Hindlimb muscle (tissue), 1 donor: ENCODE measurements at places on chromosomes 5 and 9.

GRCh38 chr5:87340716-87341115, 72.0 kb downstream of the CCNH start:
- no peak for DNase-seq

GRCh38 chr9:90114641-90115425, 510.0 kb downstream of the GADD45G start:
- no peak for DNase-seq

DNA sequence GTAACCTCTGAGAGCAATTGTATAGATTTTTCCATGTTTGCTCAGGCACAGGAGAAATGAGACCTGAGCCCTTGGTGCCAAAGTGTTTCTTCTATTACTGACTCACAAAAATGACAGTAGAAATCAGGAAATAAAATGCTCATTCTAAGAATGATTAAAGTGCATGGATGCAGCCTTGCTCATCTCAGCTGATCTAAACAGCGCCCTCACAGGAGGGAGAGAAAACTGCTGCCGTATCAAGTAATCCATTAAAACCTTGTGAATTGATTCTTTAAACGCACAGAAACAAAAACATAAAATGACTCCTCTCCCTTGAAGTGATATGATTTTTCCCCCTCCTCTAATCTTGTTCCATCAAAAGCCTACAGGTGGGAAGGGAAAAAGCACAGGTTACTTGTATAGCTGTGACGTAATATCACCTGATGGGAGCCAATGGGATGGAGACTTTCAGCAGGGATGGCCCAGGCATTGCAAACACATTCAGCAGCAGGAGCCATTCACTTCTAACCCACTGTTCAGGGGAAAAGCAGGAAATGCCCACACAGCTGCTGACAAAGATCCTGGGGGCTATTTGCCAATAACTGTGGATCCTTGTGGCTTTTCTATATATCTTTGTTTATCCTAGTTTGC, 76.7 kb downstream of the PLCXD3 start:
- no peak for DNase-seq

- DNase-seq = no peak
These were observed 37.1 kb downstream of the GLIS3 start for GRCh38 chr9:4262735-4263141.

GRCh38 chr9:36559036-36559695, 13.5 kb upstream of the MELK start:
- no peak for DNase-seq

DNA sequence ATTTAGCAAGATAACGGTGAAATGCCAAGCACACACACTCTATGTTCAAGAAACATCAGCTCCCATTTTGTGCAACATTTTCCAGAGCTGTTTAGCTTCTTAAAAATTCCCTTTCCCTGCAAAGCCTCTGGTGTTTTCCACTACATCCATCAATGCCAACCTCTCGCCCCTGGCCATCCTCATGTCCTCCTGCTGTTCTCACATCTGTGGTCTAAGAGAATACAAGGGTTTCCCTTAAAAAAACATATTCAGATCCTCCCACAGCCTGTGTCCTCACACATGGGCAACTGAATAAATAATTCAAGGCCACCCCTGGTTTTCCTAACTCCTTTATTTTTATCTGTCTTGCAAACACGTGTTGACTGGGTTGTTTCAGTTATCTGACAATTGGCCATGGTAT, 70.3 kb downstream of the PAPPA start:
- DNase-seq = no peak

DNA sequence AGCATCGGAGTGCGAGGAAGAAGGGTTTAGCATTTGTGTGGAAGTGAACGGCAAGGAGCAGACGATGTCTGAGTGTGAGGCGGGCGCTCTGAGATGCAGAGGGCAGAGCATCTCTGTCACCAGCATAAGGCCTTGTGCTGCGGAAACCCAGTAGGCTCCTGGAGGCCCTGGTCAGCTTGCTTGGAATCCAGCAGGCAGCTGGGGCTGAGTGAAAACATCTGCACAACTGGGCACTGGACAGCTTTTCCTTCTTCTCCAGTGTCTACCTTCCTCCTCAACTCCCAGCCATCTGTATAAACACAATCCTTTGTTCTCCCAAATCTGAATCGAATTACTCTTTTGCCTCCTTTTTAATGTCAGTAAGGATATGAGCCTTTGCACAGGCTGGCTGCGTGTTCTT, 72.1 kb downstream of the C7 start:
- no peak for DNase-seq

DNA sequence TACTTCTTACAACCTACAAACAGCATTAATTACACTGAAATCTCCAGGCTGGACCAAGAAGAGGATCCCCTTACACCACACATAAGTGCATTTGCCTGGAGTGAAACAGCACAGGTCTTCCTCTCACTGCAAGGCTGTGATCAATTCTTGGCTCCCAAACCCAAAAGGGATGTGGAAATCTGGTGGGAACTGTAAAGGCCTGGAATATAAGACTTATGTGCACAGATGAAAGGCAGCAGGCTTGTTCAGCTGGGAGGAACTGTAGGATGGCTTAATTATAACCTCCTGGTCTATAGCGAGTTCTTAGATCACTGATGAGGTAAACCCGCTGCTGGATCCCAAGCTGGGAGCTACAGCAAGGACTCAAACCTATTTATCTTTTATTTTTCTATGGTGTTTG, 182.9 kb upstream of the TNC start:
- DNase-seq = no peak

DNA sequence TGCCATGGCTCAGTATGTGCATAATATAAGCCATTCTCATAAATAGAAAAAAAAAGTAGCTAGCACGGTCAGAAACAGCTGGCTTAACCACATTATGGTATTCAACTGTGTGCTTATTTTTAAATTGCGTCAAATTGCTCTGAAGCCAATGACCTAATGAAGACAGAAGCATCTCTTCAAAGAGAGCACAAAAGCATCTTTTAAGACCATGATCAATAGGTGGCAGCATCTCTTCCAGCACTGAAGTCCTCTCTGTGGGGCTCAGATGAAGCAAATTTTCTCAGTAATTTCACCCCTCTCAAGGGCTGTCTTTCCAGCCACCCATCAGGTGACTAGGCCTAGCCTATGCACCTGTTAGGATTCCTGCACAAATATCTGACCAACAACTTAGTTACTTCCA, 251.4 kb downstream of the GLIS3 start:
- DNase-seq = no peak

- no peak for DNase-seq
These were observed 28.2 kb downstream of the CETN3 start for GRCh38 chr5:90381213-90381929.

GRCh38 chr9:130284690-130285089, 19.1 kb downstream of the HMCN2 start:
- DNase-seq = no peak

- no peak for DNase-seq
These were observed 43.4 kb upstream of the TMC1 start for GRCh38 chr9:72477930-72478518.

DNA sequence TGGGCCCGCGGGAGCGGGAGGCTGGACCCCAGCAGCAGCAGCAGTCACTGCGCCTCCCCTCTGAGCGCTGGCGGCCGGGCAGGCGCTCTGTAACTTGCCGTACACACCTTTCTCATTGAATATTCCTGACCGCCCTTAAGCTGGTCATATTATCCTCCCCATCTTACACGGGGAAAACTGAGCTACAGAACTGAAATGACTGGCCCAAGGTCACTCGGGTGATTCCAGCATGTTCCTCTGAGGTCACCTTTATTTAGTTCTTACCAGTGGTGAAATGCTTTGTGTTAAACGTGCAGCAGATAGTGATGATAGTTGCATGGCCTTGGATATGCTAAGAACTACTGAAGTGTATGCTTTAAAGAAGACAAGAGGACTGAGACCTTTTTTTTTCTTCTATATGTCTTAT, 607 bp downstream of the UQCRQ start:
- no peak for DNase-seq

DNA sequence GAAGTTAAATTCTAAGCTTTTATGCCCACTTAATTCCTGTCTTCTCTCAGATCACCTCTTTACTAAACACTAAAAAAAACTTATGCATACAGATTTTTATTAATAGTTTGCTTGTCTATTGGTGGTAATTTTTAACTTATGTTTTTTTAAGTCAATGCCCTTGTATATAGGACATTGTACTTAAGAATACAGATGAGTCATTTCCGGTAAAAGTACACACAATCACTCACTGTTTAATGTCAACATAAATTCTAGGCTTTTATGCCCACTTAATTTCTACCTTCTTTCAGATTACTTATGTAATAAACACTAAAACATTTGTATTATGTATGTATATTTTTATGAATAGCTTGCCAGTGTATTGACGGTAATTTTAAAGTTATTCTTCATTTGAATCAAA, 872.8 kb upstream of the CDH9 start:
- no peak for DNase-seq

GRCh38 chr9:128731093-128731492, 7.2 kb upstream of the ZDHHC12 start:
- no peak for DNase-seq

DNA sequence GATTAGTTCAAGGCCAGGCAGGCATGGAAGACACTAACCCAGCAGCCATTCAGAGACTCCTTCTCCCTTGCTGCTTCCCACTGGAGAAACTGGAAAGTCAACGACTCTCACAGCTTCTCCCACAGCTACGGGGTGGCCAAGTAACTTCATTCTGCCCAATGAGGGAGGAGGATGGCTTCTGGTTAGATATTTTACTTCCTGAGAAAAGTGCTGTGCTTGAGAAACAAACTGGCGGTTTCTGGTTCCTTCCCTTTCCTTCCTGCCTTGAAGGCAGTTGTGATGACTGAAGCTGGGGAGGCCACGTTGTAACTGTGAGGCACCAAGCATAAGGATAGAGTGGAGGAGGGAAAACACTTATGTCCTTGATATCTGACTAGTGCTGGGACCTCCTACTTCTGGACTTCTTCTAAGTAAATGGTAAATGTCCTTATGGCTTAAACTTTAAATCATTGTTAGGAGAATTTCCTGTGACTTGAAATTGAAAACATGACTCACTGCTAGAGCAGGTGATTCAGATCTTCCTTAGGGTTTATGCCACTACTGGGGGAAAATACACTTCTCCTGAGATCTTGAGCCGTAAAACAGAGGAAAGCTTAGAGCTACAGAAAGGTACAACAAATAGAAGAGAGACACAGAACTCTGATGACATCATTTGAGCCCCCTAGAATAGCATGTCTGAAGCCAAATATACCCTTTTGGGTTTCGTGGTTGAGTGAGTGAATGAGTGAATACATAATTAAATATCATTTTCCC, 3.1 kb upstream of the GNPDA1 start:
- DNase-seq = no peak

GRCh38 chr5:75519761-75520160, 8.1 kb downstream of the POLK start:
- no peak for DNase-seq

DNA sequence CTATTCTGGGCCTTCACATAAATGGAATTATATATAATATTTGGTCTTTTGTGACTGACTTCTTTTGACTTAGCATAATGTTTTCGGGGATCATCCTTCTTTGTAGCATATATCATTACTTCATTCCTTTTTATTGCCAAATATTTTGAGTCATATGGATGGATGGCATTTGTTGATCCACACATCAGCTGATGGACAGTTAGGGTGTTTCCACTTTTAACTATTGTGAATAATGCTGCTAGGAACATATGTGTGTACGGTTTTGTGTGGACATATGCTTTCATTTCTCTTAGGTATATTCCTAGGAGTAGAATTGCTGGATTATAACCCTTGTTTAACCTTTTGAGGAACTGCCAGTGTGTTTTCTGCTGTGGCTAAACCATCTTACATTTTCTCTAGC, 249.6 kb downstream of the FANCC start:
- no peak for DNase-seq
